ENCODE measurements at places on chromosomes 1 and 21. TPM values are rescaled to one million over a fixed set of nuclear protein-coding genes. Genes with fewer than 3 reads are reported as not detected.

DNA sequence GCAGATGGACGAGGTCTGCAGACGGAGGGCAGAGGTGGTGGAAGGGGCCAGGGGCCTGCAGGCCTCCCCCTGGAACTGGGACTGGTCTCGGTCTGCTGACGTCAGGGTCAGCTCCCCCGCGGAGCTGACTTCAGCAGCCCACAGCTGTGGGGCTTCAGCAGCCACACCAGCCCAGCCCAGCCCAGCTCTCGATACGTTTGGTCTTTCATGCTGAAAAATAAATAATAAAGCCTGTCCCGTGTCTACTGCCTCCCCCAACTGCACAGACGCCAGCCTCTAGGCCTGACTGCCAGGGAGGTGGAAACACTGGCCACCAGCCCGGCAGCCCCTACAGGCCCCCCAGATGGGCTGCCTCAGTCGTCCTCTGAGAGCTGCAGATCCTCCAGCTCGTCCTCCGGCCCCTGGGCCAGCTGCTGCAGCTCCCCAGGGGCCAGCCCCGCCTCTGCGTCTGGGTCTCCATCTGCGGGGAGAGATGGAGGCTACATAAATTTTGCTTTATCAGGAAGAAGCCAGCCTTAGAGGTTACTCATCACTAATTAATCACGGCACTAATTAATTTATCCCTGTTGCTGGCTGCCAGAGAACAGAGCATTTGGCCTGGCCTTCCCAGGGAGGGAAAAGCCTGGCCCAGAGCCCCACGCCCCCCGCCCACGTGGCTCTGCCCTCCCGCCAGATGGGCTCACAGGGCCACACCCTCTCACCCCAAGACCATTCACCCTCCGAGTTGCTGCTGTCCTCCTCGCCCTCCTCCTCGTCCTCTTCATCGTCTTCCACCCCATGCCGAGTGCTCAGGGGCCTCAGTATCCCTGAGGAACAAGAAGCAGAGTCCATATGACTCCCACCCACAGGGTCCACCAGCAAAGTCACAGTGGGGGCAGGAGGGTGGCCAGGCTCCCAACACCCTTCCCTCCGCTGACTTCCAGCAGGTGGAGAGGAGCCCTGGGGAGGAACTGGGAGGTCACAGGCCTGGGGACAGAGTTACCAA, 14.4 kb downstream of the NOC2L start:
- no peak for DNase-seq

- DNase-seq = no peak
Measured at GRCh38 chr1:234719454-234720251, 109.7 kb upstream of the IRF2BP2 start.

- DNase-seq = no peak
Measured at GRCh38 chr21:37273911-37274690, 7.0 kb upstream of the VPS26C start.

GRCh38 chr1:119935373-119935772, 39.1 kb upstream of the ADAM30 start:
- DNase-seq = no peak

DNA sequence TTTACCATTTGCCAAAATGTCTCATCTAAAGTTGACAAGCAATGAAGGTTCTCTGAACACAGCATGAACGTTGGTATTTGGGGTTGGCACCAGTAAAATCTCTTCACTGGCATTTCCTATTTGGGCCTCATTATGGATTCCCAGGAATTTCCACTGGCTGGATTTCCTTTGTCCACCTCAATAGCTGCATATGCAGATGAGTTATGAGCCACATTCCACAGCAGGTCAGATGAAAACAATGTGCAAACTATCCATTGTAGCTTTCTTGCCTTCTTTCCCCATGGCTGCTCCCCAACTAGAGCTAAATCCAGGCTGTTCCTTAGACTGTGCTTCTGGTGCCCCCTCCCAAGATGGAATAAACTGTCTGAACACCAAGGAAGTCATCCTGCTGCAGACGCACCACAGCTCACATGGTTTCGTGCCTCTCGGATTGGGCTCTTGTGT, 168.1 kb upstream of the FGGY start:
- DNase-seq = no peak

GRCh38 chr21:33537212-33537611, 4.7 kb downstream of the GART start:
- DNase-seq = no peak

DNA sequence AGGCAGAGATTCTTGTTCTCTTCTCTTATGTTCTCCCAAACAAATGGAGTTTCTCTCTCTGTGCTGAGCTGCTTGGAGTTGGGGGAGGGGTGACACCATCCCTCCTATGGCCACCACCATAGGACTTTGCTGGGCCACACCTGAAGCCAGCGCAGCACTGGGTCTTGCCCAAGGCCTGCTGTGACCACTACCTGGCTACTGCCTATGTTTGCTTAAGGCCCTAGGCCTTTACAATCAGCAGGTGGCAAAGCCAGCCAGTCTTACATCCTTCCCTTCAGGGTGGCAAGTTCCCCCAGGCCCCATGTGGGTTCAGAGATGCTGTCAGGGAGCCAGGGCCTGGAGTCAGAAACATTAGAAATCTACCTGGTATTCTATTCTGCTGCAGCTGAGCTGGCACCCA, 6.3 kb upstream of the MTARC2 start:
- DNase-seq = no peak

DNA sequence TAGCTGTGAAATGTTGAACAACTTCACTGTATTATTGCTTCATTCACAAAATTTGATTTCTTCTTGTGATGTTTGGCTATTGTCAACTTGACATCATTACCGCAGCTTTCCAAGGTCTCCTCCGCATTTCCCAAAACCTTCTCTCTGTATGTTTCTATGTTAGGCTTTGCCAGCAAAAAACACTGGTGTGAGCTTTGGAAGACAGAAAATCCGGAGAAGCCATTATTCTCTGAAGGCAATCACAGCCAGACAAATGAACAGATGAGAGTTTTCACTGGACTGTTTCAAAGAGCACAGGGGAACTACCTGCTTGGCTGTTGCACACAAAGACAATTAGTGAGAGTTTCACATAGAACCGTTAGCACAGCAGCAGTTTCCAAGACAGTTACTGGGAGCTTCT, 609.6 kb downstream of the BRINP3 start:
- no peak for DNase-seq

DNA sequence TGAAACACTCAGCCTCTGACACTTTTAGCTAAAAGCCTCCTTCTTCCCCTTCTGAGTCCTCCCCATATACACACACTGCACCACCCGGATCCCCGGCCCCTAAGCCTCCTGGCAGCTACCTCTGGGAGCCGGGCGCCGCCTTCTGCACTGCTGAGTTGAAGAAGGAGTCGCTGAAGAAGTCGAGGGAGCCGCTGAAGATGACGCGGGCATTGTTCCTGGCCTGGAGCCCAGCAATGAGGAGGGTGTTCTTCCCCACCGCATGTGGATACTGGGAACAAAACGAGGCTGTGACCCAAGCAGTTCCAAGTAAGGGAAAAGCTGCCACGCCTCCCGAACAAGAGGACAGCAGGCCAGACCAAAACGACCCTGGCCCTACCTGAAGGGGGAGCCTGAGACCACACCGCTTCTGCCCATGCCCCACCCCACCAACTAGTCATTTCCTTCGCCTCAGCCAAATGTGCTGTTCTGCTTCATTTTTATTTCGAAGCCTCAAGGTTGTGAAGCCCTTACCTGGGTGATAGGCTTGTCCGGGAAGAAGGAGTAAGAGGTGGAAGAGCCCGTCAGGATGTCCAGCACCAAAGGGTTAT, 7.0 kb downstream of the DDOST start:
- no peak for DNase-seq

Gene DENND2C
- 0.31 TPM for total RNA-seq

DNA sequence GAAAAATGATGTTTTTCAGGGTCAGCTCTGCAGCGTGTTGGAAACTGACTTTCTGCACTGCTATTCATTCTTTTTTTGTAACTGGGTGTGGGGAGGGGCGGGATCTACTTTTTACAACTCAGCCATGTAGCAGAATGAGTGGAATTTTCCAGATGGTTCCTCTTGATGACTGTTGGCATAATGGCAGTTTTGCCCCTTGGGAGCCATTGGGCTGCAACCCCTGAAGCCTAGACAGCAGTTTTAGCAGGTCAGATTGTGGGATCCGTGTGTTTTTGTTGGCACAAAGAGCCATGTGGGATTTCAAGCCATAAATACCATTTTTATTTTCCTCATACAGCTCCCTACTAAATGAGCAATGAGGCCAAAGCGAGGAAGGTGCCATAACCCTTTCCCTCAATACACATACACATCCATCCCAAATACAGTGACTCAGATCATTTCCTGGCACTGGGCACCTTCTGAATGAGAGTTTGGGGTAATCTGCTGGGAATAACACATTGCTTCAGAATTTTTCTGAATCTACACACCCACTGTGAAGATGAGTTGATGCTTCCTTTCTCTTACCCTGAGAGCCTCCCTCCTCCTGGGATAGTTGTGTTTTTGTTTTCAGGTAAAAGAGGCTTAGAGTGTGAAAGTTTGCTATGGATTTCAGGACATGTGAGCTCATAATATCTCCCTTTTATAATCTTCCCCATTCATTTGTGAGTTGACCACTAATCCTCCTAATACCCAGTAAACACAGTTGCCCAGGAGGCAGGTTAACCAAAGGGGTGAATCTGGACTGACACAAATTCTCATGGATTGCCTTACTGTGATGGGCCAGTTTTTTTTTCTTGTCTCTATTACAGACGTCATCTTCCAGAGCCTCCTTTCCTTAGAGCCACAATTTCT, 13.1 kb downstream of the S100A10 start:
- DNase-seq = no peak

- no peak for DNase-seq
Measured at GRCh38 chr1:199157494-199157893, 518.7 kb downstream of the PTPRC start.

DNA sequence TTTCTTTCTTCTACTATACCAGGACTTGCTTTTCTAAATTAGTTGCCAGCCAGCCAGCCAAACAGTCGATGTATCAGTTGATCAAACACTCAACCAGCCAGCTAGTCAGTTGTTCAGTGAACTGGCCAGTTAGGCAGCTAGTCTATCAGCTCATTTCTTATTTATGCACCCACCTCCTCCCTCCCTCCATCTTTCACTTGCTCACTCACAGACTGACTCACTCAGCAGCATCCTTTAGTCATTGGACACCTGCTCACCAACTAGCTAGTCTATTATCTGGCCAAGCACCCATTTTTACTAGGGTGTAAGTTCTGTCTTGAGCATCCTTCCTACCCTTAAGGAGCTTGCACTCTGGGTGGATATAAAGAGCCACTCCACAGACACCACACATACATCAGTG, 5.9 kb upstream of the SPRR4 start:
- DNase-seq = no peak

- no peak for DNase-seq
Measured at GRCh38 chr1:243399561-243400155, 143.8 kb downstream of the SDCCAG8 start.

DNA sequence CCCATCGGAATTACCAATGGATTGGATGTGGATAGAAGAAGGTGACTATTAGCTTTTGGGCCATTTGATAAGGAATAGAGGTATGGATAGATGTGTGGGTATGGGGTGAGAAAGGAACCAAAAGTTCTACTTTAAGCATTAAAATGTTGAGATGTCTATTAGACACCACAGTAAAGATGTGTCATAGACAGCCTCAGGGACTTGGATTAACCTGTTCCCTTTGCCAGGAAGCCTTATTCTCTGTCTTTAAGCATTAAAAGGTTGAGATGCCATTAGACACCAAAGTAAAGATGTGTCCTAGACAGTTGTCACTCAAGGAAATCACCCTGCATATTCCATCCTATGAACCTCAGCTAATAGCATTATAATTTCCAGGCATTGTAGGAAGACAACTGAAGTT, 11.0 kb upstream of the DENND1B start:
- DNase-seq = no peak

DNA sequence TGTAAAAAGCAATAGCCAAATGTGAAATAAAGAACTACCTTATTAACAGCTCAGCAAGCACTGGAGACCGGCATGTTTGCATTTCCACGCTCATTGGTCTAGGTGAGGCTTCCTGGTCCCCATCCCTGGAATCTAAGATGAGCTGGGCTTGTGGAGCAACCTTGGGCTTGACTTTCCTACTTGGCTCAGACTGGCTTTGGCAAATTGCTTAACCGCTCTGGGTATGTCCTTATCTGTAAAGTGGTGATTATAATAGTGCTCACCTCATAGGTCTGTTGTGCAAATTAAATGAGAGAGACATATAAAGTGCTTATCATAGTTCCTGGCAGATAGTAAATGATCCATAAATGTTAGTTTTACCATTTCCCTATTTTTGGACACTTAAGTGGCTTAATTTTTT, 49.4 kb upstream of the CACNA1E start:
- DNase-seq = no peak

DNA sequence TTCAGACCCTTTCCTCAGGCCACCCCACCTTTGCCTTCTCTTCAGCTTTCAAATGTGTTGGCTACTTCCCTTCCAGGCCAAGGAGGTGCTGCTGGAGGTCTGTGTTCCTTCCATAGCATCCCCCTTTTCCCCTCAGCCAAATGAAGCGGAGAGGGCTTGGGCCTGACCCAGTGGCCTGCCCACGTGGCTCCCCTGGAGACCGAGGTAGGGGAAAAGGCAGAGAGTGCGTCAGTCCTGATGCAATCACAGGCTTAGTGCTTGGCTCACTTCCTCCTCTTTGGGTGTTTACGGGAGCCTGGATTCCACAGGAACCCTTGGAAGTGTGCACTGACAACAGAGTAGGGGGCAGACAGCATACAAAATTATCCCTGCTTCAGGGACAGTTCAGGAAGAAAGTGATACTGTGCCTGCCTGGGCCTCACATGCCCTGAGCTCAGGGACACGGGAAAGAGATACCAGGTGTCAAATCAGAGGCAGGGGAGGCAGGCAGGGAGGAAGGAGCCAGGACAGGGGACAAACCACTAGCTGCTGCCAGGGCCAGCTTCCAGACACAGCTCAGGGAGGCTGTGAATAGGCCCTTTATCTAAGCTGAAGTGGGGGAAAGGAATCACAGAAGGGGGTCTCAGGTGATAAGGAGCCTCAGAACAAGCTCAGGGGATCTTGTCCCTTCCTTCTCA, 16.6 kb upstream of the PTP4A2 start:
- DNase-seq = no peak

Data from activated naive CD4-positive, alpha-beta T cell treated with anti-CD3 and anti-CD28 coated beads for 36 hours (primary cell).